ENCODE measurements at places on chromosomes 5 and 9.

DNA sequence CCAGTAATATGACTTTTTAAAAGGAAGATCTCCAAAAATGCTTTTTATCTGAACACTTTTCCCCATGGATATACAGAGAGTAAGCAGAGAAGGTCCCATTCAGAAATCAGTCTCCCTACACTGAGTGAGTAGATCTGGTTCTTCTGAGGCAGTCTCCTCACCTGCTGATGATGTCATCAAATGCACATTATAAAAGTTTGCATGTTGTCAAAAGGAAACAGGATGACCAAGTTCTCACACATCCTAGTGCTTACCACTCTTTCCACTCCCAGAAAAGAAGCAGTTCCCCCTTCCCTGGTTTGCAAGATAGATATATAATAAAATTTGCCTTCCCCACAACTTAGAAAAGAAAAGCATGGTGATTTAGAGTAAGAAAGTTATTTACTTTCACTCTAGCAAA, 180.5 kb downstream of the RAB3C start:
- DNase-seq = no peak

DNA sequence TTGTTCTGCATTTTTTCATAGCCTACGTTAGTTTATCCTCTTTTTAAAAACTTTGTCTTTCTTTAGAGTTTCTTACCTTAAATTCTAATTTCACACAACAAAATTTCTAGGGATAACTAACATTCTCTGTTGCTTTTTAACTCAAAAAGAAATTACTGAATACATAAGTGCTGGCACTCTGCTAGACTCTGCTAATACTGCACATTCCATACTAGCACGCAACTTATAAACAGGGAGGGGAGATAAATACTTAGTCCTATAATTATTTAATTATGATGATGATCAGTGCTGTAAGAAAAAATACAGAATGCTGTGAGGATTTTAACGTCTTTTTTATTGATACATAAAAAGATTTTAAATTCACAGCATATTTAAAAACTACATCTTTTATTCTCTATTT, 25.1 kb downstream of the RNF145 start:
- DNase-seq = no peak

DNA sequence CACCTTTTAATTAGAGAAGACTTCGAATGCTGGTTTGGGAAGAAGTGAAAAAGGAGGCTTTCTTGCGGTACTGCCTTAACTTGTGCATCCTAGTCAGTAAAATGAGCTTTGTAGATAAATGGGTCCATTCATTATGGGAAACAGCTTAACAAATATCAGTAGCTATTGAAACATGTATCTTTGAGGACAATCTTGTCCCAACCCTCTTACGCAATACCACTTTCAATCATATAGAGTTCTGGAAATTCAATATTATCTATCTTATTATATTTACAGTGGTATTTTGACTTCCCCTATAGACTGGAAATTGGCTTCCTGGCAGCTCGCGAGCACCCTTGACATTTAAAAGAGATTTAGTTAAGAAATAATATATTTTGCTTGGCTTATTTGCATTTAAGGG, 565.8 kb upstream of the NUDT12 start:
- no peak for DNase-seq

- DNase-seq = no peak
These were observed 596.6 kb upstream of the ZNF608 start for GRCh38 chr5:125343015-125343414.

DNA sequence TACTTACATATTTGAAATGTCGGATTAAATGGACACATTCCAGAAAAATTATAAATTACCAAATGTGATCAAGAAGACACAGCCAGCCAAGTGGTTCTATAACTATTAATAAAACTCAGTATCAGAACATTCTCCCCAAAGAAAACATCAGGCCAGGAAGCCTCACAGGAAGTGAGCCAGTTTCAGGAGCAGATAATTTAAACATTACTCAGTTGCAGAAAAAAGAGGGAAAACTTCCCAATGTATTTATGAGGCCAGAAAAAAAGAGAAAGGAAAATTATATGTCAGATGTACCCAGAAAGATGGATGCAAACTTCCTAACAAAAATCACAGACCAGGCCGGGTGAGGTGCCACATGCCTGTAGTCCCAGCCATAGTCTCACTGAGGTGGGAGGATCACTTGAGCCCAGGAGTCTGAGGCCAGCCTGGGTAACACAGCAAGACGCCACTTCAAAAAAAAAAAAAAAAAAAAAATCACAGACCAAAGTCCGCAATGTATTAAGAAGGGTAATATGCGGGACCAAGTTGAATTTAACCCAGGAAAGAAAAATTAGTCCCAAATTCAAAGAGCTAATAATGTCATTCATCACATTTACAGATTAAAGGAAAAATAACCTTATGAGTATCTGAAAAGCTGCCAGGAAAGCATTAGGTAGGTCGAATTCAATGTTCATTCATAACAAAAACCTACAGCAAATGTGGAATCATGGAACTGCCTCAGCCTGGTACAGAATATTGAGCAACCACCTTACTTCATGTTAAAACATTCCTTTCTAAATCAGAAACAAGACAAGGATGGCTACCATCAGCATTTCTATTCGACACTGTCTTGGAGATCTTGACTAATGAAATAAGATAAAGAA, 37.2 kb upstream of the NRARP start:
- DNase-seq = no peak

DNA sequence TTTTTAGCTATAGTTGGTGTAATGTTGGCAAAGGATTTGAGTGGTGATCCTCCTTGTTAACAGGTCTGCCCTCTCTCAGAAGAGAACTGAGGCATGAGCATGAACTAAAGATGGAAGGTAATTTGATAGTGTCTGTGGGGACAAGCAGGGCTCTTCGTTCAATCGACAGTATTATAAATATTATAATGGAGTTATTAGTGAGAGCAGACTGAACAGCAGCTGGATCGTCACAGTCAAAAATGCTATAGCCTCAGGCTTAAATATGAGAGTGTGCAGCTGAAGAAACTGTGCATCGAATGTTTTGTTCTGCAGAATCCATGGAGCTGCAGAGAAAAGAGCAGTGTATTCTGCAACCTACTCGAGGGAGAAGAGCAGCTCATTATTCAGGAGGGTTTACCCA, 757.3 kb downstream of the DNAH5 start:
- DNase-seq = no peak

DNA sequence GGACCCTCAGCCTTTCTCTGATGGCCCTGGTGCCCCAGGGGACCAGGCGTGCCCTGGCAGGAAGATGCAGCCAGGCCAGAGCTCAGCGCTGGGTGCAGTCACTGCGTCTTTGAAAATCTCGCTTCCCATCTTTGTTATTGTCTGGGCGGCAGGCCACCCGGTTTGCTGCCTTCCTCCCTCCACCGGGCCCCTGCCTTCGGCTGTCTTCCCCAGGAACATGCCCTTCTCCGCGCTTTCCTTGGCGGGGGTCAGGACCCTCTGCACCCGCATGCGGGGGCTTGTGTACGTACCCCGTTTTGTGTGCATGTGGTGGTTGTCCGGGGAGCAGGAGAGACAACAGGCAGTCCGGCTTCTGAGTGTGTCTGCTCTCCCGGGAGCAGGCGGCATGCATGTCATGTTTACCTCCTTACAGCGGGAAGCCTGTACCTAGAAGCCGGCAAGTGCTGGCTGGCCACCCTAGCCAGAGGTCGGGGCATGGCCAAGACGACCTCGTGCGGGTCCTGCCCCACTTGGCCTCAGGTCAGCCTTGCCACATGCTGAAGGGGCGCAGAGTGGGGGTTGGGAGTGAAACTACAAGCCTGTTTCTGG, 49.5 kb downstream of the DAB2IP start:
- no peak for DNase-seq

GRCh38 chr5:30525353-30525752, 668.1 kb upstream of the CDH6 start:
- DNase-seq = no peak

DNA sequence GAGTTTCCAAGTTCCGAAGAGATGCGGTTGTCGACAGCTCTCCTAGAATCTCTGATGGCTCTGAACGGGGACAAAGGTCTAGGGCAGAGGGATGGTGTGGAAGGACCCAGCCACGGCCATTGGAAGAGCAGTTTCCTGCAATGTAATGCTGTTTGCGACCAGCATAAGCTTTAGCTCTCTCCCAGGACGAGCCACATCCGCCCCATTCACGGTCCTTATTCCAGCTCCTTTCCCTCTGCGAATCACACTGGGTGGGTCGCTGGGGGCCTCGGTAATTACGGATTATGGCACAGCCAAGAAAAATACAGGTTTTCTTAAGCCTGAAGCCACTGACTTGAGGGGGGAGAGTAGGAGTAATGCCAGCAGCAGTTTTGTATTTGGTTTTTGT, 22.7 kb downstream of the ANXA2R start:
- DNase-seq = no peak

GRCh38 chr5:19837536-19838174, 150.3 kb downstream of the CDH18 start:
- no peak for DNase-seq

GRCh38 chr5:80705801-80706200, 51.0 kb upstream of the DHFR start:
- no peak for DNase-seq

DNA sequence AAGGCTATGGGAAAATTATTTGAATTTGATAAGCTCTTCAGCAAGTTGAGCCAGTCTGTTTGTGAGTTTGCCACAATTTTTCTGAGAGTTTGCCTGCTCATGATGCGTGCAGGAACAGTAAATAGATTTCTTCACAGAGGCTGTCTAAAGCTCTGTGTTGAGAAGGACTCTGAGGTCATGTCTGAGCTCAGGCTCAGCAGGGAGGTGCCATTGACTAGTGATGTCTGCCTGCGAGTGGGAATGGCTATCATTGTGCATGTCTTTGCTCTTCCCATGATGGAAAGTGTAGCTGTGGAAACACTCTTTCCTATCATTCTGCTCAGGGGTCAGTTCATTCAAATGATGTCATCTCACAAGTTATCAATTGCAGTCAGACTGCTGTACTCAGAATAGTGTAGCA, 142.8 kb downstream of the RASEF start:
- no peak for DNase-seq

DNA sequence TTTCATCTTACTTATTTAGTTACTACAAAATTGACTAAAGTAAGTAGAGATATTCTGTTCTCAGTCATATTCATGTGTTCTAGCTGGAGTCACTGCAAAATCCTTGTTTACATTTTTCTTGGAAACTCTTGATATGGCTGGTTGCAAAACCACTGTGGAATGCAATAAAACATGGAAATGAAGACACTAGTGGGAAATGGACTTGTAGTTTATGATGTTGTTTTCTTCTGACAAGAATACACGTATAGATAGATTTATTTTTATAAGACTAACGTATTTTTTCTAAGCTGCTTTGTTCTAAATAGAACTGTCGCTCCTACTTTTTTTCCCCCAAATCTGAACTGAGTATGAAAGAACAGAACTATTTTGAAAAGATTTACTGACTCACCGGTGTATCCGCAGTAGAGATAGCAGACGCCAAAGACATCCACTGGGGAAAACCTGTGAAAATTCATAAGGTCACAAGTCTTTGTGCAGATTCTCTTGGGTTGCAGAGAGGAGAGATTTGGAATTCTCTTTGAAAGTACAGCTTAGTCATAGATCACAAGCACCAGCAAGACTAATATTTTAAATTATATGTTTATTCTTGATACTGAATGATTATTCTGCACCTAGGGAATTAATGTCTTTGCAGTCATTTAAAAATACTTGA, 119.6 kb upstream of the TAF11L2 start:
- no peak for DNase-seq

GRCh38 chr9:8652255-8652654, 852.7 kb upstream of the DMAC1 start:
- DNase-seq = no peak

DNA sequence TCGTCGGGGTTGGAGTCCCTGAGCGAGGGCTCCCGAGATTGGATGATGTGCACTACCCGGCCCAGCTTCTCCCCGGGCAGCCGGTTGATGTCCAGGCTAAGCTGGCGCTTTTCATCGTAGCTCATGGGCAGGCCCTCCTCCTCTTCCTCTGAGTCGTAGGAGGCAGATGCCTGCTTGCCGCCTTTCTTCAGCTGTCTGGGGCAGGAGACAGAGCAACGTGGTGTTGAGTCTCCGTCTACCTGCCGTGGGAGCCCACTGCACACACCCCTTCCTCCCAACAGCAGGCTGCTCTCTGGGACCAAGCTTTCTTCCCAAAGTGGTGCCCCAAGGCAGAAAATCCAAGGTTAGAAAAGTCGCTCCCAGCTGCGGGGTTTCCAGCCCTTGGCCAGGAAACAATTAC, 10.8 kb downstream of the BRD3OS start:
- no peak for DNase-seq

DNA sequence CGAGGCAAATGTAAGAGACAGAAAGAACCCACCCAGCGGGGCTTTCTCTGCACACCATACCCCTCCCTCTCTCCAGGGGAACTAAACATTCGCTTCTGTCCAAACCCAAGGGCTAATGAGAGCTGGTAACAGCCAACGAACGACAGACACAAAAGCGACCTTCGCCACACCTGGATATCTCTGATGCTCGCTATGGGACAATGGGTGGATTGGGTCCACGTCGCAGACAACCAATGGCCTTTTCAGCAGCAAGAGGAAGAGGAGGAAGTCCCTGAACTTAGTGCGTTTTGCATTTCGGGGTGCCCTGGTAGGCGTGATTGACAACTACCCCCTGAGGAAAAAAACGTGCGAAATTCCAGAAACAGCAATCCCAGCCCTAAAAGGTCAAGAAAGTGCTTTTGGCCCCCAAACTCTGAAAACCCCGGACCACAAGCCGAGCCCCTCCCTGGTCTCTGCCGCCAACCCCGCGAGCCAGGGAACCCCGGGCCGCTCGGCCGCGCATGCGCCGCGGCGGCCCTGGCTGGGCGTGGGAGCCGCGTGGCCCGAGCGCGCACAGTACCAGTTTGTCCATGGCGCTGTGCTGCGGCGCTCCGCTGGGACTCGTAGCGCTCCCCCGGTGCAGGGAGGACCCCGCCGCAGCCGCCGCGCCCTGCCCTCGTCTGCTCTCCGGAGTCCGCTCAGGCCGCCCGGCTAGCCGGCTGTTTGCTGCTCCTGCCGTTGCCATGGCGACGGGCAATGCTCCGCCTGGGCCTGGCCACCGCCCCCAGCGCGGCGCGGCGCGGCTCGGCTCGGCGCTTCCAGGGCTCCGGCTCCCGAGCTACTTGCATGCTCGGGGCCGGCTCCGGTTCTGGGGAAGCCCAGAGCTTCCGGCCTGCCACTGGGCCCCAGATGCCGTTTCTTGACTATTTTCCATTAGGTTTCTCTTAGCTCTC, 66.9 kb upstream of the DNAH5 start:
- peak; percentile 92 for DNase-seq

DNA sequence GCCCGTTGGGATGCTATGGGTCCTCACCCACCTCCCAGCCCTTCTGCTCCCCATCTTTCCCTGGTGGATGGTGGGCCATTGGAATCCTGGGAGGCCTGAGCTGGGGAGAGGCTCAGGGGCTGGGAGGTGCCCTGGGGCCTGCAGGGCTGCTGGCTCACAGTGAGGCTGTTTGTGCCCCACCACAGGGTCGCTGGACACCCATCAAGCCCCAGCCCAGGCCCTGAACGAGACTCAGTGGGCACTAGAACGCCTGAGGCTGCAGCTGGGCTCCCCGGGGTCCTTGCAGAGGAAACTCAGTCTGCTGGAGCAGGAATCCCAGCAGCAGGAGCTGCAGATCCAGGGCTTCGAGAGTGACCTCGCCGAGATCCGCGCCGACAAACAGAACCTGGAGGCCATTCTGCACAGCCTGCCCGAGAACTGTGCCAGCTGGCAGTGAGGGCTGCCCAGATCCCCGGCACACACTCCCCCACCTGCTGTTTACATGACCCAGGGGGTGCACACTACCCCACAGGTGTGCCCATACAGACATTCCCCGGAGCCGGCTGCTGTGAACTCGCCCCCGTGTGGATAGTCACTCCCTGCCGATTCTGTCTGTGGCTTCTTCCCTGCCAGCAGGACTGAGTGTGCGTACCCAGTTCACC, 4.9 kb upstream of the AIF1L start:
- no peak for DNase-seq
